Stimulated activated CD8-positive, alpha-beta memory T cell treated with anti-CD3 and anti-CD28 coated beads, Interleukin-15, amount 100 ng/mL, for 24 hours (primary cell): ENCODE measurements at places on chromosomes 1 and 21.

- DNase-seq = no peak
Observed at GRCh38 chr1:81458186-81458585, 342.5 kb upstream of the ADGRL2 start.

DNA sequence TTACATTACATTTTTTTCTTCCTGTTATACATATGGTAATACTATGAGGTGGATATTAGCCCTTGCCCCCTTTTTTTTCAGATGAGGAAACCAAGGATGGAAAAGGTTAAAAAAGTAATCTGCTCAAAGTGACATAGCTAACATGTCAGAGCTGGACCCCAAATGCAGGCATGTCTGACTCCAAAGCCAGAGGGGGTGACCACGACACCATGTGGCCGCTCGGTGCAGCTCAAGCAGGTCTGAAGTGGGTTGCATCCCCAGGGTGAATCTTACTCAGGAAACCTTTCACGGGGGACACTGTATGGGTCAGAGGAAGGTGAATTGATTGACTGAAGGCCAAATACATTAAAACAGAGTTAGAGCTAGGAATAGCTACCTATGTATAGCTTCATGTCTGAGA is 34.8 kb downstream of the CD34 start:
- DNase-seq = no peak

- DNase-seq = peak; percentile 51
Observed at GRCh38 chr1:31705080-31705866, 1.5 kb upstream of the COL16A1 start.

DNA sequence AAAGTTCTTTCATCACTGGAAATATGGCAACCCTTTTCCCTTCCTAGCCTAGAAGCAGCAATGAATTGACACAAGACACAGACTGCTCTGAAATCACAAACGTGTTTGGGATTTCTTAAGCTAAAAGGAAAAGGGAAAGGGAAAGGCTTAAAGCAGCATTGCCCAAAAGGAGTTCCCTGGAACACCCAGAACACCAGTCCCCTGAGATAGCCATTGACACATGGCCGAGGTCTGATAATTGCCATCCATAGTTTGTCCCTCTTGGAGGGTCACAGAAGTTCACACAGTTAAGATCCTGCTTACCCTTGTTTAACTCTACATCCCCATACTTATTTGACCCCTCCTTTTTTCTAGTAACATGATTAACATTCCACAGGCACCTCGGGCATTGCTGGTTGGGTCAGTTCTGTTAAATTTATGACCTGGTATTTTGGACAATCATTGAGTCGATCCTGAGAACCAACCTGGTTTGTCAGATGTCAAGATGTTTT is 72.9 kb downstream of the ZNF281 start:
- DNase-seq = no peak

DNA sequence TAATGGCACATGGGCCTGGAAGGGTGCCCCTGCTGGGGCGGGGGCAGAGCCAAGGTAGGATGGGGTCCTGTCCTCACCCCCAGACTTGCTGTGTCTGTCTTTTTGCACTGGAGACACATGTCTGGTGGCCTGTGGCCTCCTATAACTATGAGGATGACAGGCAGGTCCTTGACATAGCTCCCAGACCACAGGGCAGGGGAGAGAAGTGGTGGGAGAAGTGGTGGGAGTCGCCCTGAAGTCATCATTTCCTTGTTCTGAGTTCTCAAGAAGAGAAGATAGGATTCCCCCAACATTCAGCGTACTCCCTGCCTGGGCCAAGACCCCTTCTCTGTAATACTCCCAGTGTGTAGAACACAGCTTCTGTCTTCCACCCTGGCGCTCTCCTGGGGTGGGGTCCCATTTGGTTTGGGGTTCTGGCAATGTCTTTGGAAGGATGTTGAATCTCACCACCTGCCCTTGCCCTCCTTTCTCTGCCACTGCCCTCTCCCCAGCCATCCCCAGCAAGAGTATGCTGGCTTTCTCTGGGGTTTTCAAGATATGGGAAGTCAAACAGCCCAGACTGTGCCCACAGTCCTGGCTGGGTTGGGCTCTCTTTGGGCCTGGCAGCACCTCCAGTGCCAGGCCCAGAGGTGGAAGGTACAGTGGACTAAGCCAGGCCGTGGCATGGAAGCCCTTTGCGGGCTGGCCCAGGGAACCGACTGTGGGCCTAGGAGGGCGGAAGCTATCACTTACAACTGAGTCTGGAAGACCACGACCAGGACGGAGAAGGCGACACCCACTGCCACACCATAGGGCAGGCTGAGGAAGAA is 19.4 kb downstream of the SLC26A9 start:
- DNase-seq = no peak

DNA sequence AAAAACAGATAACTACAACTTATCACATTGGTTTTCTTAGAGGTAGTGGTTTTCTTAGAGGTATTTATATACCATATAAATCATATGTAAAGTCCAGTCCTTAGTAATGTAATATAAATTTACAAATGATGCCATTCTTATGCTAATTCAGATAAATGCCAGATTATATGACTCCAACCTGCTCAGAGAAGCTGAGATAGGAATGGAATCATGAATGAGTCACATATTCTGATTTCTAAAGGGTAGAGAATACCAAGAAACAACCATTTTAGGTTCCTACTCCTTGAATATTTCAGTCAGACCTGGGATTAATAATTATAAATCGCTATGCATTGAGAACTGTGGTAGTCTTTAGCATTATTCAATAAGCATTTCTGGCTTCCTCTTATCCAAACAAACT is 760.1 kb upstream of the NEGR1 start:
- DNase-seq = no peak

DNA sequence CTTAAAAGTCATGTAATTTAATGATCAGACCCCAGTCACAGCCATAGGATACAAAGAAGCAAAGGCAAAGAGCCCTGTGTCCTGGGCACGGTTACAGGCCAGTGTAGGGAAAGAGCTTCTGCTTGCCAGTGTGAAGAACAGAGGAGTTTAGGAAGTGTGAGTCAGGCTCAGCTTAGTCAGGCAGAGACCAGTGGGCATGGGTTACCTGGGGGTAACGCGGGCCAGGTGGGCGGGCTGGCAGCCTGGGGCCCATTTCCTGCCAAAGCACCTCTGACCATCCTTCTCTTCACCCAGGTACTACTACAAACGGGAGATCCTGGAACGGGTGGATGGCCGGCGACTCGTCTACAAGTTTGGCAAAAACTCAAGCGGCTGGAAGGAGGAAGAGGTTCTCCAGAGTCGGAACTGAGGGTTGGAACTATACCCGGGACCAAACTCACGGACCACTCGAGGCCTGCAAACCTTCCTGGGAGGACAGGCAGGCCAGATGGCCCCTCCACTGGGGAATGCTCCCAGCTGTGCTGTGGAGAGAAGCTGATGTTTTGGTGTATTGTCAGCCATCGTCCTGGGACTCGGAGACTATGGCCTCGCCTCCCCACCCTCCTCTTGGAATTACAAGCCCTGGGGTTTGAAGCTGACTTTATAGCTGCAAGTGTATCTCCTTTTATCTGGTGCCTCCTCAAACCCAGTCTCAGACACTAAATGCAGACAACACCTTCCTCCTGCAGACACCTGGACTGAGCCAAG is 4.7 kb downstream of the ELF3 start:
- no peak for DNase-seq

DNA sequence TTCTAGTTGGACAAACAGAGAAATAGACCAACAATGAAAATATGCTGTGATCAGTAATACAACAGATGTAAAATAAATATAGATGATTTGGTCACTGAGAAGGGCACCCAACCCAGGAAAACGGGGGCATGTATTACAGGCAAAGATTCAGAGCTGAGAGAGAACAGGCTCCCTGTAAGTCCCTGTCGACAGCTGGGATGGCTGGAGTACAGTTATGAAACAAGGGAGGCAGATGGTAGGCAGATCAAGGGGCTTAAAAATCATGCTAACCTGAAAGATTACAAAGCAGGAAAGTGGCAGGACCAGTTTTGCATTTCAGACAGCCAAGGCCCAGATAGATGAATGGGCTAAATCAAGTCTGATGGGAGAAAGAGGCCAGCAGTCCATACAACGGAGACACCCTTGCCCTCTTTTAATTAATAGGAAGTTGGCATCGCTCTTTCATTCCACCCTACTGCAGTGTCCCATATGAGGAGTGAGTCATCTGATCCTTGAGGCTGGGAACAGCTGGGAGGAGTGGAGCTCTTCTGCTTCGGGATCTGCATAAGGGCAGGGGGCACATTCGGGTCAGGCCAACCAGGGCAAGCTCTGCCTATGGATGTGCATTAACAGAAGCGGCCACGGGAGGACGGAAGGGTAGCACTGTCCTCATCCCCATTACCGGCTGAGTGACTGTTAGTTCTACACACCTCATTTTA is 171.1 kb downstream of the DAB1 start:
- DNase-seq = no peak

DNA sequence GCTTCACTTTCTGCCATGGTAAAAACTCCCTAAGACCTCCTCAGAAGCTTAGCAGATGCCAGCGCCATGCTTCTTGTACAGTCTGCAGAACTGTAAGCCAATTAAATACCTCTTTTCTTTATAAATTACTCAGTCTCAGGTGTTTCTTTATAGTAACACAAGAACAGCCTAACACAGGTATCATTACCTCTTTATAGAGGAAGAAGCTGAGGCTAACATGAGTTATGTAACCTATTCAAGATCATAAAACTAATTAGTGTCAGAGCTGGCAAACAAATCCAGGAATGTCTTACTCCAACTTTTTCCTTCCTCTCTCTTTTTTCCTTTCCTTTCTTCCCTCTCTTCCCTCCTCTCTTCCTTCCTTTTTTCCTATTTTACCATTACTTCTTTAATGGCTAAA is 9.3 kb downstream of the NTMT2 start:
- DNase-seq = no peak

DNA sequence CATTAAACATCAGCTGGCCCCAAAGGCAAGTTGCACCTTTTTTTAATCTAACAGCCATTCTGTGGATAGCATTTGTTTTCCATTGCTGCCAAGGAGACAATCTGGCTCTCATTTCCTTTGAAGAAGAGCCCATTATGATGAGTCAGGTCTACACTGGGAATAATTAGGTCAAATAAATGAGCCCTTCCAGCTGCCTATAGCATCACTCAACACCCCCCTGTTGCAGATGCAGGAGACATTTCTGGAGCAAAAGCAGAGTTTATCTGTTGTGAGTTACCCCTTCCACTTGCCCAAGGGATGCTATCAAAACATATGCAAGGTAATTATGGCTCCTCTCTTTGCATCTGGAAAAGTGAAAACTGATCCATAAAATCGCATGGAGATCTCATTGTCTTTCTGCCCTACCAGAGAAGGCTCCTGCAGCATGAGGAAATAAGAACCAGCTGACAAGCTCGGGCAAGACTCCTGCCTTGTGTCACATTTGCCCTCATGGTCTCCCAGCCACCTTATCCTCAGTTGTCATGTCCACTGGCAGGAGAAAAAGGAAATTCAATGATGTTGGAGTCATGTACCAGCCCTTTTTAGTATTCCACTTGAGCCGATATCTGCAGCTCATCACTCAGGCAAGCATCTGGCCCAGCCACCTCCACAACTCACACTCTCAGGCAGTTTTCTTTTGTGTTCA is 135.9 kb downstream of the SLC30A10 start:
- no peak for DNase-seq

GRCh38 chr1:18239671-18240070 is 132.1 kb downstream of the IGSF21 start:
- DNase-seq = no peak

DNA sequence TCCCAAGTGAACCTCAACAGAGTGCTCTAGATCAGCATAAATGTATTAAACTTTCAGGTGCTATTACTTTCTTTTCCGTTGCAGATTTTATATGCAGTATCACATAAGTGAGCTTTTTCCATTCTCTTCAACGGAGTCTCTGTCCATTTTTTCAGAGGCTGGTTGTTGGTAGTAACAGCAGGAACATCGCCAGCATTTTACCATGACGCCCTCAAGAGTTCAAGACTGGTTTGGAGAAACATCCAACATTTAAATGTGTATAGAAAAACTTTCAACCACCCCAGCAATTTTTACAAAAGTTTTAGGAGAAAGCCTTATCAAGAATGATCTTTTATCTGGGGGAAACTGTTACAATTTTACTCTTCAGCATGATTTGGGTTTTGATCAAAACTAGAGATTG is 117.0 kb downstream of the TGFB2 start:
- no peak for DNase-seq

DNA sequence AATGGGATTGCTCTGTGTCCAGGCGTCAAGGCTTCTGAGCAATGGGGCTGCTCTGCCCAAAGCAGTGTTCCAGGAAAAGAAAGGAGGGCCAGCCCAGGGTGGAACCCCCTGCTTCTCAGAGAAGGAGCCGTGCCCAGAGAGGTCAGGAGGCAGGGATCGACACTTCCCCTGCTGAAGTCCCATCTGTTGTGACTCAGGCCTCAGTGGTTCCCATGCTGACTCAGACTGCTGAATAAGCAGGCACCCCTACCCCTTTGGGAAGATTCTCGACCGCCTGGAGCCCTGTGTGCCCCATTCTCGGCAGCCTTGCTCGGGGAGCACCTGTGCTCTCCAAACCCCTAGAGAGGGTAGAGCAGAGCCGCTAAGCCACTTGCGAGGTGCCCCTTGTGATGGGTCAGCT is 23.9 kb downstream of the PKP1 start:
- DNase-seq = no peak

GRCh38 chr21:29130270-29130969 is at the start of gene MAP3K7CL:
TSS of gene MAP3K7CL (plus strand) at chr21:29130644. CDS start at chr21:29133345, 2,701 bp downstream.
- DNase-seq = no peak

DNA sequence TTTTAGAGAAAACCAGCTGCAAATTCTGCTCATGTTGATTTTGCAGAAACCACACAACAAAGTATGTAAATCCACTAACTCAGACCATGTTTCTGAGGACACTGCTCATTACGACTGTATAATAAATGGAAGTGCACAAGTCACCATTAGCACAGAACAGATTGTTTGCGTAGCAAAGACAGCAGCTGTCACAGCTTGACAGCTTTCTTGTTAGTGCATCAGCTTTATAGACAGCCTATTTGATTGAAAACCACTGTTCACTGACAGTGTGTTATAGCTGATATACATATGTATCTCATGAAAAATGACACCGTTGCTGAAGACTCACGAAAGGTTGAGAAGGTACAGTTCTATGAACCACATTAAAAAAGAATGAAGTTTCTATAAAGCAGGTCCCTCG is 560.2 kb upstream of the ZRANB2 start:
- DNase-seq = no peak
